NCI-H446 treated with DMSO at 0.1 percent for 48 hours (cell line): ENCODE measurements at places on chromosomes 1 and 21.

DNA sequence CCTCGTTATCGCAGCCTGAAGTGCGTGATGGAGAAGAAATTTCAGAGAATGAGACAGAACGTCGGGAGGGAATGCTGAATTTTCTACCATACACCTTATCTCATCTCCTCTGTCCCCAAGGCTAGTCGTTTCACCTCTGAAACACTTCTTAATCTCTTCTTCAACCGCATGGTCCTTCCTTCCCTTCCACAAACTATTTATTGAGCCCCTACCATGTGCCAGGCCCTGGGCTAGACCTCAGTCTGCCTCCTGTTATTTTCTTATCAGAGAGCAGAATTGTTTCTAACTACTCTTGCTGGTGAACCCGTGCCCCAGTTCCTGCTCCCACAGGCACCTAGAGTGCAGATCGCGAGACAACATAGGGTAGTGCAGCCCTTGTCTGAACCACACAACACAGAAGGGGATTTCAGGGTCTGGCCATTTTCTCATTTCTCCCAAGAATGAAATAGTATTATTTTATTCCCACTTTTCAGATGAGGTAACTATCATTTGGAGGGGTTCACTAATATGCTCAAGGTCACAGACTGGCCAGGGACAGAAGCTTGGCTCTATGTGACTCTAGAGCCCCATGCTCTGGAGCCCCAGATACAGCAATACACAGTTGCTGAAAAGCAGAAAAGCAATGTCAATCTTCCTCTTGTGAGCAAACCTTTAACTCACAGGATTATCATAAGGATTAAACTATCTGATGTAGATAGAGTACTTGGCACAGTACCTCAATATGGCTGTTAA, 598 bp upstream of the ADIPOR1 start:
- no peak for DNase-seq

DNA sequence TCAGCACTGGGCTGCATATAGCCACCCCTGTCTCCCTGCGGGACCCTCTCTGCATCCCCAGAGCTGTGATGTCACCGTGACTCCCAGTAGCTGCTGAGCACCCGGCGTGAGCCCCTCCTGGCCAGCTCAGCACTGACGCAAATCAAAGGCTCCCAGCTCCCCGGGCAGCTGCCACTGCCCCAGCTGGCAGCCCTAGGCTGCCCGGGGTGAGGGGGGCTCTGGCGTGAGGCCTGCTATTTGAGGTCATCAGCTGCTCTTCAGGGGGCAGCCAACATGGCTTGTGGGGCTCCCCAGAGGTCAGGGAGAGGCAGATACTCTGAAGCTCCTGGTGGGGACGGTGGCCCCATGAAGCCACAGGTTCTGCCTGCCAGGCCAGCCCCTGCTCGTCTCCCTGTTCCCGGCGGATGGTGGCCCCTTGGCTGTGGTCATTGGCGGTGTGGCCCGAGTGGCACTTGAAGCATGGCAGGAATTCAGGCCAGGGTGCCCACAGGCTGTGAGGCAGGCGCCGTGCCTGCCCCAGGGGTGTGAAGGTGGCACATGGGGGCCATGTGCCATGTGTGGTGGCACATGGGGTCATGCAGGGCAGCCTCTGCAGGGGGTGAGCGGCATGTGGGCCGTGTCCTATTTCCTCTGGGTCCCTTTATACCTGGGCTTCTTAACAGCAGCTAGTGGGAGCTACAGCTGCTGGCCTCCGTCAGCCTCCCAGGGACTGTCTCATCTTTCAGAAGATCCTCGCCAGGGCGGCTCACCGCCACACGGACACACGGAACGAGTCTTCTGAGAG, 85.4 kb downstream of the SIK1 start:
- DNase-seq, result no peak

GRCh38 chr1:160607011-160607671, 27.8 kb upstream of the CD84 start:
- peak; percentile 30 for DNase-seq

- no peak for DNase-seq
Measured at GRCh38 chr1:85450832-85451231, 14.1 kb downstream of the DDAH1 start.

DNA sequence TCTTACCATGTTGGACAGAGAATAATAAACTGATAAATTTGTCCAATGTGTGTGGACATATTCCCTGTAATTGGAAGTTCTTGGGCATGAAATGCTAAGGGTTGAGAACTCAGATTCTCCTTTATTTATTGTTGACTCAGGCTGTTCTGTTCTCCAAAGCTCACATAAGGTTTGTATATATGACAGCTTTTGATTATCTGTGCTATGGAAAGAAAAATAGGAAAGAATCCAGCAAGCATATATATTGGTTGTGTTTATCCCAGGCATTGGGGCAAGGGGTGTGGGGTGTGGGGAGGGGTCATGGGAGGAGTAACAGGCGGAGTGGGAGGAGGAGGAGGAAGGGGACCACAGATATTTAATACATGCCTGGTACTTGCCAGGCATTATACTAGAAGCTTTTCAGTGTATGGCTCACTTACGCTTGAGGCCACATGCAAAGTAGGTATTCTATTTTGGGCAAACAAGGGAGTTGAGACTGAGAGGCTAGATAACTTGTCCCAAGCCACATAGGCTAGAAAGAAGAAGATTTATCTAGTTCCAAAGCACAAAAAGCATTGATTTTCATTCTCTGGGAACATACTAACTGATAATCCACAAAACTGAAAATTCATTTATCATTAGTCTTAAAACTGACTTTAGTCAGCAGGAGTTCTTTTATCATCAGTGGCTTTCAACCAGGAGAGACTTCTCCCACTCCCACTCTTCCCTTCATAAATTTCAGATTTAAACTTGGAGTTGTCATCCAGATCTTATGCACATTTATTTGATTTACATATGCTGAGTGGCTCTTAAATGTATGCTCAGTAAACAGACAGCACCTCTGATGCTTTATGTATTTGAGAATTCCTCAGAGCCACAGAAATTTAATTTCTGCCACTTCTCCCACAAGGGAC, 27.2 kb downstream of the NGF start:
- no peak for DNase-seq

DNA sequence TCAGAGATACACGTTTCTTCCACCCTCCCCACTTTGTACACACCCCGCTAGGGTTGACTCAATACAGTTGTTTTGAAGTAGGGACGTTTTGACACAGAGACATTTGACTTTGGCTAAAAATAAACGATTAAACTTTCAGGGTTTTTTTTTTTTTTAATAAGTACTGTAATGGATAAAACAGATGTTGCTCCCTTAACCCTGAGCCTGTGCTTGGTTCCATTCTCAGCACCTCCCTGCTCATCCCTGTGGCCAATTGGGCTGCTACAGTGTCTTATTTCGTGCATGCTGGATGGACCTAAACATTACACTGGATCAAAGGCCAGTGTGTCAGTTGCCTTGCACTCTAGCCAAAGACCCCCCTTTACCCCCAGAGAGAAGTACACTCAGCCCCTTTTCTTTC, 16.9 kb downstream of the GRHL3 start:
- DNase-seq, result no peak

DNA sequence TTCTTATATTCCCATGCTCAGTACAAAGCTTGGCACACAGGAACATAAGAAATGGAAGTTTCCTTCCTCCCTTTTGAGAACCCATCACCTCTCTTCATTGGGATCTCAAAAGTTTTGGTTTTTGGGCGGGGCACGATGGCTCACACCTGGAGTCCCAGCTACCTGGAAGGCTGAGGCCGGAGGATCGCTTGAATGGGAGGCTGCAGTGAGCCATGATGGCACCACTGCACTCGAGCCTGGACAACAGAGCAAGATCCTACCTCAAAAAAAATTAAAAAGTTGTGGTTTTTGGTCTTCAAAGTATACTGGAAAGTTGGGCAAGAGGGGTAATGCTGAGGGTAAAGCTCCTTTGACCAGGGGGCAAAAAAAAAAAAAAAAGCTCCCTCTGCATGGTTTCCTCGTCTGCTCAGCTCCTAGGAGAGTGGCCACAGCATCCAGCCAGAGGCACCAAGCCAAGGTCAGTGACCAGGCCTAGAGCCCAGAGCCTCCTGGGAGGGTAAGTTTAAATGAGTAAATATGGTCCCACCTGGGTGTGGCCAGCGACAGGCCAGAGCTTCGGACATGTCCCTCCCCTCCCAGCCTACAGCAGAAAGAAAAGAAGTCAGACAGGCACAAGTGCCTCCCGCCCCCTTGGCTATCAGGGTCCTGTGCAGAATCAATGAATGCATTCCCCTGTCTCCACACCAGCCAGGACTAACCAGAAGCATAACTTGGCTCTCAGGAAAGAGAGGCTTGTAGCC, 5.0 kb downstream of the MEF2D start:
- no peak for DNase-seq

GRCh38 chr1:114278911-114279310, 125.2 kb upstream of the SYT6 start:
- DNase-seq, result no peak

- no peak for DNase-seq
Measured at GRCh38 chr1:183966487-183966886, 71.0 kb downstream of the COLGALT2 start.

GRCh38 chr21:26070121-26070520, 100.4 kb downstream of the APP start:
- DNase-seq, result no peak

DNA sequence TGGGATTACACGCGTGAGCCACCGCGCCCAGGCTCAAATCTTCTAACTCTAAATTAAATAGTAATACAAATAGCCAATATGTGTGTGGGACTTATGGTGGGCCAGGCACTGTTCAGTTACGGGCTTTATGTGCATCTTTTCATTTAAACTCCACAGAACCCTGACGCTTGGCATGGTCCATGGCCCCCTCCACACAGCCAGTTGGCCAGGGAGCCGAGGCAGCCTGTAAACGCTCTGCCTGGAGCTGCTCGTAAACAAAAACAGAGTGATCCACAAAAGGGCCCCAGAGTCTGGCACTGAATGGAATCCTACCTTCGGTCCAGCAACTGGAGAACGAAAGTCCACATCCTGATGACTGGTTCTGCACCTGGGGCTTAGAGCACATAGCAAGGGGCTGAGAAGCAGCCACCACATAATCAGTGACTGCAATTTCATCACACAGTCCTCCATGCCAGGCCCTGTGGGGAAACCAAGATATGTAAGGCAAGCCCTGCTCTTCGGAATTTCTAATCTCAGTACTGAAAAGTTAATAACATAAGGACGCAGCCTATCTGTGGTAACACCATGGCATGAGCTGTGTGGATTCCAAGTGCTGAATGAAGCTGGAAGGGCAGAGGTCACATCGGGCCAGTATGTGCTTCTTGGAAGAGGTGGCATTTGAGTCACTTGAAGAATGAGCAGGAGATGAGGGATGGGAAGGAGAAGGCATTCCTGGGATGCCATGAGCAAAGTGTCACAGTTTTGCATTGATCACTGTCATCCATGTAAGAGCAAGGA, 13.5 kb upstream of the ADAMTSL4 start:
- no peak for DNase-seq

DNA sequence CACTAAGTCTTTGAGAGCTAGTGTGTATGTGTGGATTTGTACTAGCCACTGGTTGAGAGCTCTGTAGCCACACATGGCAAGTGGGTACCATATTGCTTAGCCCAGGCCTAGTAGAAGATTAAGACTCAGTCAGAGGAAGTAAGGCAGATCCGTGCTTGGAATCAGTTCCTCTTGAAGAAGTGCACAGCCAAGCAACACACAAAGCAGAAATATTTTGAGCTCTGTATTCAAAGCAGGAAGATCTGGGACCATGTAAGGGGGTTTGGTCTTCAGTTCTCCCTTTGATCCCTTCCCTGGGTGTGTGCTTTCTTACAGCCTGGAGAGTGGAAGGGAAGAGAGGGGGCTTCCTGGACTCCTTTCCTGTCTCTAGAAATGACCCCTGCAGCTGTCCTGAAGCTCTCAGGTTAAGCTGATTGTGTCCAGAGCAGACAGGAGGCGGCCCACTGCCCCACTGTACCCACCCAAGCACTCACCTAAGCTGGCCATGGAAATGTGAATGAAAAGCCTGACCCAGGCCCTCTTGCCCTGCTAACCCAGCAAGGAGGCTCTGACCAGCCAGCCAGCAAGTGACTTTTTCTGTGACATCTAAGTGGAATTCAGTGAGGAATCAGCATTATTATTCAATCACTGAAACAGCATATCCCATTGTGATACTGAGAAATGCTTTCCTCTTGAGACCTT, 3.6 kb downstream of the ETS2 start:
- no peak for DNase-seq

DNA sequence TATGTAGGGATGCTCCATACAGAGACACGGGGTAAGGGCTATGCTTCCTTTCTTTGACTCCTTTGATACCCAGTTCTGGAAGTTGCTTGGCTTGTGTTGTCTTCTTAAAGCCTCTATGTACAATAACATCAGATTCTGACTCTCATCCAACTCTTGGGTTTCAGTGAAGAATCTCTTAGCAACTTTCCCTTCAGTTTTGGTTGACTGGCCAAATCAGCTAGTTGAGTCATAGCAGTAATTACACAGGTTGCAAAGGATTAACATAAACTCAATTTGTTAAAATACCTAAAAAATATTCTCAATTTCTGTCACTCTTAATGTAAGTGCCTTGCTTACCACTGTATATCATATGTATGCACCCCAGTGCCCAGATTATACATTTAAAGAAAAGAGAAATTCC, 9.2 kb downstream of the CD1E start:
- DNase-seq, result no peak

- no peak for DNase-seq
Measured at GRCh38 chr1:173295995-173296394, 88.9 kb upstream of the TNFSF4 start.

DNA sequence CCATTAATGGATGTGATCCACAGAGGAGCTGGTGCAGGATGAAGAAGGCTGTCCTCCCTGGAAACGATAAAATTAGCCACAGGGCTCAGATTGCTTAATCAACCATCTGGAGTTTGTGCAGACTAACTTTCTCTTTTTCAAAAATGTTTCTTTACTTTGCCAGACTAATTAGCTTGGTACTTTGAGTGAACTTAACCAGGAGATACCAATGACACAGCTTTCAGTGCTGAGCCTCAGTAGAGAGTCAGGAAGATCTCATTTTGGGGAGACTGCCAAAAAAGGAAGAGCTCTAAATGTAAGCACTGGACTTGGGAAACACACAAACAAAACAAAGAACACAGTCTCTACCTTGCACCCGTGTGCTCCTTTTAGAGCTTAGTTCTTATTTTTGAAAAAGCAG, 248.1 kb upstream of the DEPDC1 start:
- peak; percentile 93 for DNase-seq

GRCh38 chr1:212104586-212105325, 69.2 kb downstream of the DTL start:
- peak; percentile 63 for DNase-seq

DNA sequence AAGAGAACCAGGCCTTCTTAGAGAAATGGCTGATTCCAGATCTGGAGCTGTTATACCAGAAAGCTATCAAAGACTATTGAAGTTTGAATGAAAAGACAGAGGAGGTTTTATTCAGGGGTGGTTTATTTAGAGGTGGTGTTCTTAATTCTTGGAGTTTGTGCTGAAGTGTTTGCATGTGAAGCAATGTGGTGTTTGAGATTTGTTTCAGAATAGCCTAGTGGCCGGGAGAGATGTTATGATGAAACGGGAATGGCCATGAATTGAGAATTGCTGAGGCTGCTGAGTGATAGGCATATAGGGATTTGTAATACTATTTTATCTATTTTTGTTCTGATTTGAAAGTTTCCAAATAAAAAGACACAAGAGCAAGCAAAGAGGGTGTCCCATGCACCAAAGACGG, 10.5 kb upstream of the SHE start:
- DNase-seq, result no peak

GRCh38 chr1:174740249-174740968, 259.3 kb upstream of the CACYBP start:
- DNase-seq, result no peak

GRCh38 chr1:181438013-181438412, 45.3 kb upstream of the CACNA1E start:
- no peak for DNase-seq

- no peak for DNase-seq
Measured at GRCh38 chr1:148353461-148354283, 129.4 kb downstream of the PPIAL4G start.
